ENCODE measurements at places on chromosomes 6 and 20.
A peak's percentile ranks its signal among the peaks of the same experiment; 100 is the strongest.

GRCh38 chr6:345747-346385 is 45.7 kb upstream of the IRF4 start:
- DNase-seq: no peak

GRCh38 chr20:24892522-24892921 is 56.5 kb upstream of the CST7 start:
- DNase-seq: no peak

- DNase-seq: no peak
Measured at GRCh38 chr6:116139917-116140316, 14.0 kb upstream of the COL10A1 start.

DNA sequence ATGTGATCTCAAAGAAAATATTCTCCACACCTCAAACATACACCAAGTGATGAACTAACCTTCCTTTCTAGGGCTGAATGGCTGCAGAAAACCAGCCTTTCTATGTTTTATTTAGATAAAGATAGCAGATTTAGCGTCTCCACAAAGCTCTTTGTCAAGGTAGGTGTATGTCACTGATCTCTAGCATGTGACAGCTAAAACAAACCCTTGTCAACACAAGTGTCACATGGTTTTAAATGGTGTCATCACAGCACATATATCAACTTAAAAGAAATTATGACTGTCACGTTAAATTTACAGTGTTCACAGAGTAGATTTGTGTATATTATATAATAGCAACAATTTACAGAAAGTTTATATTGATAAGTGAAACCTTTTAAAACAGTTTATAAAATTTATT is 58.3 kb downstream of the TENT5A start:
- no peak for DNase-seq

GRCh38 chr20:48017509-48017908 is 232.2 kb upstream of the SULF2 start:
- no peak for DNase-seq

GRCh38 chr6:141736104-141736503 is 396.6 kb upstream of the GJE1 start:
- no peak for DNase-seq

DNA sequence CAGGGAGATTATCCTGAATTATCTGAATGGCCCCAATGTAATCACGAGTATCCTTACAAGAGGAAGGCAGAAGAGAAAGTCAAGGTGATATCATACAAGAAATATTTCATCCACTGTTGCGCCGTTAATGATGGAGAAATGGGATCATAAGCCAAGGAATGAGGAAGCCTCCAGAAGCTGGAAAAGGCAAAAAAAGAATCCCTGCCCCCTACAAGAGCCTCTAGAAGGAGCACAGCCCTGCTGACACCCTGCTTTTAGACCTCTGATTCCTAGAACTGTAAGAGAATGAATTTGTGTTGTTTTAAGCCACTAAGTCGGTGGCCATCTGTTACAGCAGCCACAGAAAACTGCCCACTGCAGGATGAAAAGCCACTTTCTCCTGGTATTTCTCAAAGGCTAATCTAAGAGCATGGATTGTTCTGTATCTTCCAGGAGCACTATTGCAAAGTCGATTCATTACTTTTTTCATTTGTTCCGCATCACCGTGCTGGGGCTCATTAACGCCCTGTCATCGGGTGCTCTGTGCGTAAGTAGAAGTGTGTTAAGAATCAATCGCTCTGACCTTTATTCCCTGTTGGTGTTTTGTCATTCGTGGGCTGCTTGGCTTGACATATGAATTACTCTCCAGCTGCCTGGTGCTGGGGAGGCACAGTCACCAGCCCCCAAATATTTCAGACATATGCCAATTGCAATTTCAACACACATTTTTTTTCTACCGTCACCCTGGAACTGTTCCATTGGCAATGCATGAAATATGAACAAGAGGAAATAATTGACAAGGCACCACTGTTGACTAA is 117.0 kb downstream of the PCSK2 start:
- DNase-seq: no peak

DNA sequence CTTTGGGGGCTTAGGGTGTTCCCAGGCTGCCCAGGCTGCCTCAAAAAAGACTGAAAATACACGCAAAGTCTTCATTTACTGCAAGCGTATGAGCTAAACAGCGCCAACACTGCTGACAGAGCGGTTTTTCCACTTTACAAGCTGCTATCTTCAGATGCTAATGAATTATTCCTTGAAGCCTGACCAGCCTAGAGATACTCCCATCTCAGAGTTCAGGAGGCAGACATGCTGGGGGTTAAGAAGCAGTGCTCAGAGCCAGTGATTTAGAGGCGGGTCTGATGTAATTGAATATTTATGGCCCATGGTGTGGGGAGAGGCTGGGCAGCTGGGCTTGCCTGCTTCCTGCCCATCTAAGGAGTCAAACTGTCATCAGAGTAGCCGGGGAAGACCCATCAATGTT is 241.4 kb downstream of the SLC24A3 start:
- no peak for DNase-seq

DNA sequence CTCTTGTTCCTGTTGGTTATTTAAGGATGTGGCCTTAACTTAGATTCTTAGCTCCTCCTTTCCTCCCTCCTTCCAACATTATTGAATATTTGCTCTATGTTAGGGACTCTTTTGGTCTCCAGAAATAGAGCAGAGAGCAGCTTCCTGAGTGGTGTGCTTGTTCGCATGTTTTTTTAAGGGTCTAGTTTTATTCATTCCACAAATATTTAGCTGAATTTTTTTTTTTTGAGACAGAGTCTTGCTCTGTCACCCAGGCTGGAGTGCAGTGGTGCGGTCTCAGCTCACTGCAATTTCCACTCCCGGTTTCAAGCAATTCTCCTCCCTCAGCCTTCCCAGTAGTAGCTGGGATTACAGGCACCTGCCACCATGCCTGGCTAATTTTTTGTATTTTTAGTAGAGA is 169.2 kb downstream of the ZFAND3 start:
- DNase-seq: no peak

DNA sequence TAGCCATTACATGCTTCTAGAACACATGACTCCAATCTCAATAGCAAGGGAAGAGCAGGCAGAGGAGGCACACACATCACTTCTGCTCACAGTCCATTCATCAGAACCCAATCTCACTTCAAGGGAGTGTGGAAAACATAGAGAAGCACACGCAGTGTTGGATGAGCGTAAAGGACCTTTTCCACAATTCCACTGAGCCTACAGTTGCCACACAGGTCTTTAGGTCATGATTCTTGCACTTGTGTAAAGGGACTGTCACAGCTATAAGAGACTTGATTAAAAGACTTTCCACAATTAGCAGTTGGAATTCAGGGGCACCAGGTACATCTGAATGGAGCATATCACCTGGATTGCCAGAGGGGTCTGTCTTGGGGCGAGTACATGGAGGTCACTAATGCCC is 86.2 kb downstream of the TBC1D7 start:
- DNase-seq: no peak

GRCh38 chr6:11699576-11699975 is 79.0 kb downstream of the ADTRP start:
- DNase-seq: no peak

DNA sequence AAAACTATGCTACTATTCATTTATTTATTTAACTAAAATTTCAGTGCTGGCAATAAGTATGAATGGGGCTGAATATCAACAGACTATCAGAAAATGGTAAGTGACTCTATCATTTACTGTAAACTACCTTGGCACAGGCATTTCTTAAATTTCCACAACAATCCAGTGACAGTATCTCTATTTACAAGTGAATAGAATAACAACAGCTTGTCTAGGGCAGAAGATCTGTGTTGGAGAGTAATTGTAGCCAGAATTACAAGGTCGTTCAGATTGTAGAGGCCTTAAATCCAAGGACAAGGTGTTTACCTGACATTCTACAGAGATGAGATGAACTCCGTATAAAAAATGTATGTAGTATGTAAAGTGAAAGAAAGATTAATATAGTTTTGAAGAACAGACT is 193.8 kb upstream of the SIM1 start:
- no peak for DNase-seq

- DNase-seq: peak; percentile 3
Measured at GRCh38 chr6:32700391-32701040, 34.1 kb upstream of the HLA-DQB1 start.

DNA sequence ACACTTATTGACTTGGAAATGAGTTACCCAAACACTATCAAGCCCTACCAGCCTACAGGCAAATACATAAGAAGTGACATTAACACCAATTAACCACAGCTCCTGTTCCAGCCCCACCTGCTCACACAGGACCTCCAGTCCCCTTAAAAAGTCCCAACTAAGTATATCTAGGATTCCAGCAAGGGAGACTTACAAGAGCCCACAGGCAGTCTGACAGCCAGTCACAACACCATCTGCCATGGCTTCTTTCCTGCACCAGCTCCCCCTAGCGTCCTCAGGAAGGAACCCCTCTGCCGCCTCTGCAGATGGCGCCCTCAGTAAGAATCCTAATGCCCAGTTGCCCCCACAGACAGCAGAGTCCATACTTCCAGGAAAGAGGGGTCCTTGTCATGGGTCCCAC is 122.1 kb downstream of the HIVEP2 start:
- DNase-seq: no peak

- no peak for DNase-seq
Measured at GRCh38 chr6:134721060-134721405, 228.9 kb downstream of the ALDH8A1 start.

DNA sequence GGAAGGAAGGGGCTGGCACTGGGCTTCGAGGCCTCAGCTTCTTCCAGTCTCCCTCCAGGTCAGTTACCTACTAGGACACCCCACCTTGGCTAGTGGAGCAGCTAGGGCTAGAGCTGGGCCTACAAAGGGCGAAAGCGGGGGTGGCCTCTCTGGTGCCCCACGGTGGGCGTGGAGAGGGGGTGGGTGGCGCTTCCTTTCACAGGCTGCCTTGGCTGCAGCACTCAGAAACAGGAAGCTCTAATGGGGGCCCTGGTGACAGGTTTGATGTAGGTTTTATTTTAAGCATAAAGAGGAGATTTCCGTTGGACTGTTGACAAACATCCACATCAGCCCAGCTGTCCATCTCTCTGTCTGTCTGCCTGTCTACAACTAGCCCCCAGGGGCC is 13.4 kb downstream of the FAM110A start:
- DNase-seq: no peak

Data from nucleus accumbens (tissue), 56 donors.